C1 segment of cervical spinal cord (tissue), 14 donors: ENCODE measurements at places on chromosomes 3 and 15.

- DNase-seq: no peak
Observed at GRCh38 chr15:48778331-48778730, 32.5 kb downstream of the CEP152 start.

- DNase-seq: no peak
Observed at GRCh38 chr3:192957441-192958021, 39.9 kb upstream of the MB21D2 start.

GRCh38 chr3:18489939-18490338 lies 64.8 kb upstream of the SATB1 start:
- no peak for DNase-seq

DNA sequence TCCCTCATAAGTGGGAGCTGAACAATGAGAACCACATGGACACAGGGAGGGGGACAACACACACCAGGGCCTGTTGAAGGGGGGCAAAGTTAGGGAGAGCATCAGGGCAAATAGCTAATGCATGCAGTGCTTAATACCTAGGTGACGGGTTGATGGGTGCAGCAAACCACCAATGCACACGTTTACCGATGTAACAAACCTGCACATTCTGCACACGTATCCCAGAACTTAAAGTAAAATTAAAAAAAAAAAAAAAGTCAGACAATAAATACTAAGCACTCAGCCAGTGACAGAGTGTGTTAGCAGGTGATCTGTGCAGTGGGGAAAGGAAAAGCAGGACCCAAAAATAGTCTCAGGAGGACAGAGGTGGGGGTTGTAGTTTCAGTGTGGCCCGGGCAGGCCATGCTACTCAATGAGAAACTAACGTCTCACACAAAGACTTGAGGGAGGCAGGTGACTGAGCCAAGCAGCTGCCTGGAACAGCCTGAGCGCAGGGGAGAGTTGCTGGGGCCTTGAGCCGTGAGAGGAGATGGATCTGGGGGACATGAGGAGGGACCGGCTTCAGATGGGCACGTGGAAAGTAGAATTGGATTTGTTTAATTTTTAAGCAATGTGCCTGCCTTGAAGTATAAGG lies 18.4 kb downstream of the ANKDD1A start:
- no peak for DNase-seq

- no peak for DNase-seq
Observed at GRCh38 chr3:163935411-163935810, 1142.9 kb downstream of the SI start.

DNA sequence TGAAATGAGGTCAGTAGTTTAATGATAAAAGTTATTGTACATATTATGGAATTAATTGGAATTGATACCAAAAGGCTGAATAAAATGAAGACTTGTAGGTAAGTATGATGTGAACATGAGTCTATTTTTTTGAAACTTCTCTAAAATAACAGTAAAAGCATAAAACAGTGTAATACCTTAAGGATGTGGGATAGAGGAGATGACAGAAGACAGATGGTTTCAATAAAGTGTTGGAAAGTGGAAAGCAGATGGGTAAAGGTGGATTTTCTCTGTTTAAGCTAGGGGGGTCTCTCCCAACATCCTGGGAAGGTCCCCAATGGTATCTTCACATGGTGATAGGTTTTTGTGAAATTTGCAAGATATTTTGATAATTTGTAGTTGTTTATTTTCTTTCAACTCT lies 41.6 kb downstream of the GMPS start:
- no peak for DNase-seq

DNA sequence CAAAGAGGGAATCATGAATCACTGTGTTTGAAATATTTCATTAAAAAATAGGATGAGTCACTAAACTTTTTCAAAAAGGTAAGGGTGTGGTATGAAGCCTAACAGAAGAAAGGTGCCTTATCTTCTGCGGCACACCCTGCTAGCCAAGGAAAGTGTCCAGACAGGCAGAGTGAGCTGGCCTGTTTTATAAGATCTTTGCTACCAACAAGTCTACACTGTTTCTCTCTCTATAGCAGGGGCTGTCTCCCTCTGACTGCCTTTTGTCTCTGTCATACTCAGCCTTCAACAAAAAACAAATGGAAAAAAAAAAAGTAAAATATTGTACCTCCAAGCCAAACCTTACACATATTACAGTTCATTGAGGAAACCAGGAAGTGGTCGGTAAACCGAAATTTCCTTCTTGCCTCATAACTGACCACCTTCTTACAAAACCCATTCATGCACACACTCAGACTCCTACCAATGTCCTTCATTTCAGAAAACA lies 9.1 kb downstream of the ZDHHC3 start:
- no peak for DNase-seq
